ENCODE measurements at places on chromosomes 7 and 10.
A peak's percentile ranks its signal among the peaks of the same experiment; 100 is the strongest.

DNA sequence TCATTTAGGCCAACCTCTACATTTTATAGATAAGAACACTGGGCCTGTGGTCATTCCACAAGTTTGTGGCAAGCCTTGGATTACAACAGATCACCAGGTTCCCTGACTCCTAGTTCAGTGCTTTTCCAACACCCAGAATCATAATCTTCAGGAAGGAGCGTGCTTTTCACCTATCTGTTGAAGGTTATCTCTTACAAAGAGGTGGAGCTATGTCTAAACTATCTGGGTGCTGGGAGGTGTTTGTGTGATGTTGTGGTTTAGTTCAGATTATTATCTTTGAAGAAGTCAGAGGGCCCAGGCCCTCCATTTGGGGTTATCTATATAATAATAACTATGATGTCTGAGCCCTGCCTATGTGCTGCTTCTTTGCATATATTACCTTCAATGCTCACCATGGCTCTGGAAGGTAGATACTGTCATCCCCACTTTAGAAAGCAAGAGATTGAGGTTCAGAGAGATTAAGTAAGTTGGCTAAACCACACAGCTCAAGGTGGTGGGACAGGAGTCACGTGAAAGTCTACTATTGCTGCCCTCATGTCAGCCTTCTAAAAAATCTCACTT lies 24.0 kb downstream of the IL2RA start:
- DNase-seq, result no peak

- DNase-seq, result no peak
Observed at GRCh38 chr10:11286261-11286852, 268.7 kb downstream of the CELF2 start.

- no peak for DNase-seq
Observed at GRCh38 chr7:155218276-155219153, 79.2 kb upstream of the INSIG1 start.

DNA sequence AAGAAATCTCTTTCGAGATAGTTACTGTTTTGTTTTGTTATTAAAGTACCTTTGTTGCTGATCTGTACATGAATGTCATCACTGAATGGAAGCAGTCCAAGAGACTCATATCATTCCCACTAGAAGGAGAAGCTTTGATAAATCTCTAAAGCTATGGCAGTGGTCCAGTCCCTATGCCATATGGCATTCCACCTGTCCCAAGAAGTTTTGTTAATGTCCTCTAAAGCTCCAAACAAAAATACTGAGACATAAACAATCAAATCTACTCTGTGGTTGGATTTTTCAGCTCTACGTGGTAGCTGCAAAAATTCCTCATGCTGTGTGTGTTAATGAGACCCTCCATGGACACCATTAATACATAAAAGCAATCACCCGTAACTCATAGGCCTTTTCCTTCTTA lies 94.1 kb downstream of the LRRN3 start:
- DNase-seq, result no peak

GRCh38 chr10:47049906-47050305 lies 138.7 kb downstream of the PTPN20 start:
- DNase-seq, result no peak

GRCh38 chr7:78594156-78594555 lies 795.6 kb downstream of the PHTF2 start:
- DNase-seq, result peak; percentile 75

- no peak for DNase-seq
Observed at GRCh38 chr10:101639141-101639900, 51.2 kb downstream of the DPCD start.

DNA sequence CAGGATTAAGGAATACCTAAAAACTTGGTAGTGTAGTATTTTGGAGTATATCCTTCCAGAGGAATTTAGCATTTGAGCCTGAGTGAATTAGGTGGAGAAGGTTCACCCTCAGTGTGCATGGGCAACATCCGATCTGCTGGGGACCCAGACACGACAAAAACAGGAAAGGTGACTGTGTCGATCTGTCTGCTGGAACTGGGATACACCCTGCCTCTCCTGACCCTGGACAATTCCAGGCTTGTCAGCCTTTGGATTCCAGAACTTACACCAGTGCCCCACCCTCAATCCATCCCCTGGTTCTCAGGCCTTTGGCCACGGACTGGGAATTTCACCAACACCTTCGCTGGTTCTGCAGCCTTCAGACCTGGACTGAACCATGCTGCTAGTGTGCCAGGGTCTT lies 41.9 kb downstream of the PTPRE start:
- no peak for DNase-seq

DNA sequence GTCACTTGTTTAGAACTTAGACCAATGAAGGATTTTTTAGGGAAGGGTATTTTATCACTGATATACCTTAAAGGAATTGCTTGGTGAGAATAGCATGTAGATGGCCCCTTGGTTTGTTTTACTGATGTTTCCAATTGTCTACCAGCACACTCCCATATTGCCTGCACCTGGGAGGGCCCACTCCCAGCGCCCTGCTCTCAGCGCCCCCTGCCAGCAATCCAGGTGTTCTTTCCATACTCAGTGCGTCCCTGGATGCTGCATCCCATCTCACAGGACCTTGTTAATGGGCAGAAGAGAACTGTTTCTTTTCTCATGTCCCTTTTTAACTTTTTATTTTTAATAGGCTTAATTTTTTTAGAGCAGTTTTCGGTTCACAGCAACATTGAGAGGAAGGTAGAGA lies 24.1 kb upstream of the SFRP5 start:
- DNase-seq, result no peak

GRCh38 chr7:209416-209815 lies 17.0 kb downstream of the FAM20C start:
- no peak for DNase-seq

DNA sequence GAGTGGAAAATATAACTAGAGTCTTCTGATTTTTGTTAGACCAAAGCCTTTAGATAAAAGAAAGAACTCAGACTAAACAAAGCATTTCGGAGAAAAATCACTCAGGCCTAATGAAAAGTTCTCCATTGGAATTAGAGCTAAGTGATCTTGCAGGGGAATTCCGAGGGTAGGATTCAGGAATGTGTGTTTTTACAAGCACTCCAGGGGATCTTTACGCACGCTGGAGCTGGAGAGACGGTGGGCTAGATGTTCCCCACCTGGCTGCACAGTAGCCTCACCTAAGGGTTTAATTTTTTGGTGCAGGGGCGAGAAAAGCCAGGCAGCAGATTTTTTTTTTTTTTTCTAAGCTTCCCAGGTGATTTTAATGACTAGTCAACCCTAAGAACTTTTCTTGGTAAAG lies 7.9 kb upstream of the PAPSS2 start:
- no peak for DNase-seq

GRCh38 chr7:75534727-75535307 lies 42.7 kb downstream of the SPDYE5 start:
- DNase-seq, result peak; percentile 92

DNA sequence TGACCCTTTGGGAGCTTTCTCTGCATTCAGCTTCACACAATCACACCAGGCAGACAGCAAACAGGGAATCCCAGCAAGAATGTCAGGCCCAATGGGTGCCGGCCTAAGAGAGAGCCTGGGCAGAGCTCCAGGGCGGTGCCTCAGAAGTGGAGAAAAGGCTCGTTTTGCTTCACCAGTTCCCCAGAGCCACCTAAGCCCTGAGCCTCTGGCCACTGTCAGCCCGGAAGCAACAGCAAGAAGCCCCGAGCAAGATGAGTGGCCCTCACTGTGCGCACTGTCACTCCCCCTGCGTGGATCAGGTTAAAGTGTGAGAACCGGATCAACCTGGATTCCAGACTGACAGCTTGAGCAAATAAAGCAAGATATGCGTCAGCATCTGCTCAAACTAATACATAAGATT lies 14.7 kb downstream of the CNPY1 start:
- no peak for DNase-seq

DNA sequence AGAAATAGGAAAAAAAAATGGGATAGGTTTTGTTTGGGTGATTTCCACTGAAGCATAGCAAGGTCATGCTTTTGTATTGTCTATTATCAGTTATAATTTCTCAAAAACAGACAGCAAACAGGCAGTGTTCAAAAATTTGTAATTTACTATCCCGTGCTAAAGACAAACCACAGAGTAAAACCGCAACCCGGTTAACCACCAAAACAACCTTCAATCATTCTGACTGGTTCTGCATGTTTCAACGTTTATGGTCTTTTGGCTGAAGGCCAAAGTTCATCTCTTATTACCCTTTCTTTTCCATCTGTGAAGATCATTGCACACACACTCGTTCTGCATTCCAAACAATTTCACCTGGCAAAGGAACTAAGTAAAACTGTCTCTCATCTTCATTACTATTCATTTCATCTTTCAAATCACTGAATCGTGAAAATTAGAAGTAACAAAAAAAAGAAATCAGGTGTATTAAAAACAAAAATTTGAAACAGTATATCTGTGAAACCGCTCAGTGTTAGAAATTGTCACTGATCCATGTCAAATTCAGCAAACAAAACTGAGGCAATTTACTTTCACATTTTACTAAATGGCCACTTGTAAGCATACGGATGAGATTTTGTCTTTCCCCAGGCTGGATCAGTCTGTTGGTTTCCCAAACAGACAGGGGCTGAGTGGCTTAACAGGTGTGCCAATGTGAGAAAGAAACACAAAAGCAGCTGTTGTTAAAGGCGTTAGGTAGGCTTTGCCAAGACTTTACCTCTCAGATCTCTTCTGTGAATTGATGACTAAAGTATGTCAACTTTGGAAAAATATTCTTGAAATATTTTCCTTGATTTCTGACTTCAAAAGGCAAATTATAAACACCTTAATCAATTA lies 539.6 kb downstream of the CNTNAP2 start:
- DNase-seq, result no peak

DNA sequence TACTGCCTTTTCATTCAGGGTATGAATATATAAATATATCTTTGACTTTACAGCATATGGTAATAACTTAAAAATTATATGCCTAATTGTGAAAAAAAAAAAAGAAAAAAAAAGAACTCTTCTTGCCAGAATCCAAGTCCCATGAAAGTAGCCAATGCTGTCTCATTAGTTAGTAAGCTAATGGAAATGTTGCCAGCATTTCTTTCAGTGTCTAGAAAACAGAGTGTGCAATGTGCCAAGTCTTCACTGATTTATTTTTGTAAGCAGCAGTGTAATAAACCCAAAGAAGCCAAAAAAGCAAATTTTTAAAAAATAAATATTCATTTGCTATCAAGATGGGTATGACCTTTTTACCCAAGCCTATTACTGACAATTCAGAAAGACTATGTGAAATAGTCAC lies 31.1 kb upstream of the LRRN3 start:
- peak; percentile 12 for DNase-seq

- DNase-seq, result no peak
Observed at GRCh38 chr10:97078261-97078937, 107.4 kb downstream of the SLIT1 start.

DNA sequence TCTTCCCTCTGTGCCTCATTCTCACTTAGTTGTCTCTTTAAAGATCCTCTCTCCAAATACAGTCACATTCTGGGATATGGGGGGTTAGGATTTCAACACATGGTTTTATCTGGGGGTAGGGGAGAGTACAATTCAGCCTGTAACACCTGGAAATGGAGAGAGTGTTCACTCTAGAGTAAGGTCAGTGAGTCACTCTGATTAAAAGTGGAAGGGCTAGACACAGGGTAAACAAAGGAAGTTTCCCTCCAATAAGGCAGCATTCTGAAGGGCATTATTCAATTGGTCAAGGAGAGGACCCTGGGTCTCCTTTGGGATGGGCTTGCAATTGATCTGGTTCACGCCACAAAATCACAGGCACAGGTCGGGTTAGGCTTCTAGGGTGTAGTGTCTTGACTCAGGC lies 232.8 kb upstream of the NPSR1 start:
- DNase-seq, result no peak

- no peak for DNase-seq
Observed at GRCh38 chr7:25613912-25614311, 385.6 kb upstream of the NPVF start.

- no peak for DNase-seq
Observed at GRCh38 chr7:88027724-88028123, 93.7 kb downstream of the ADAM22 start.

DNA sequence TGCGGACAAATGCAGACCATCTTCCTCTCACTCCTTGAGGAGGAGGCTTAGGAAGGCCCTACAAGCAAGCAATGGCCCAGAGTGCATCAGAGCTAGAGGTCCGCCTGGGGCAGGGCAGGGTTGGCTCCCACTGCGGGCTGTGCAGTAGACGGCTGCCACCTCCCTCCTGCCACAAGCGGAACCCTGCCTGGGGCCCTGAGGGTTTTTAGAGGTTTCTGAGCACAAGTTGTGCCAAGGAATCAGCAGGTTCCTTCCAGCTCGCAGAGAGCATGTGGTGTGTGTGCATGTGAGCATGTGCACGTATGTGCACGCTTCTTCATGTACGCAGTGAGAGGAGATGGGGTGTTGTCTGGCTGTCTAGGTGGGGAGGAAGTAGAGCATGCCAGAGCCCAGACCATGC lies 25.9 kb upstream of the SMARCD3 start:
- DNase-seq, result no peak

DNA sequence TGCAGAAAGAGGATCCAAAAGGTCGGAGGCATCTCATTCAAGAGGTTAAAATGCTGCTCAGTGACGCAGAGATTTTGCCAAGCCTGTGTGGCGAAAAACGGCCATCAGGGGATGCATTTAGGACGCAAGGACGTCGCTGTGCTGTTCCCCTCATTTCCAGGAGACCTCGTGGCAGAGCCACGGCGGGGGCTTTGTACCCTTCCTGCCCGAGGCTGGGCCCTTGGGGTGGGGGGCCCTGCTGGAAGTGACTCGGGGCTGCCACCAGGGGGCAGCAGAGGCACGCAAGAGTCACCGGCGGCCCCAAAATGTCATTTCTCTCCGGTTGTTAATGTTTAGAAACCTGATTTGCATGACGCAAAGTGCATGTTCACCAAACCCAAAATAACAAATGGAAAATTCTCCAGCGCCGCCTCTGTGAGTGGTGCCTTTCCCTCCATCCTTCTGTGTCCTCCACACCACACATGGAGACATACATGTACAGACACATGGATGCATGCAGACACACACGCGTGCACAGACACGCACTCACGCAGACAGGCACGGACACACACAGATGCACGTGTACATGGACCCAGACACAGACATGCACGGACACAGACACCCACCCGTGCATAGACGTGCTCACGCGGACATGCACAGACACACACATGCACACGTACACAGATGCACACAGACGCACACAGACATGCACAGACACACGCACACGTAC lies 51.0 kb upstream of the NKX6-2 start:
- peak; percentile 29 for DNase-seq

GRCh38 chr7:140625908-140626868 lies 14.4 kb downstream of the DENND2A start:
- peak; percentile 99 for DNase-seq

DNA sequence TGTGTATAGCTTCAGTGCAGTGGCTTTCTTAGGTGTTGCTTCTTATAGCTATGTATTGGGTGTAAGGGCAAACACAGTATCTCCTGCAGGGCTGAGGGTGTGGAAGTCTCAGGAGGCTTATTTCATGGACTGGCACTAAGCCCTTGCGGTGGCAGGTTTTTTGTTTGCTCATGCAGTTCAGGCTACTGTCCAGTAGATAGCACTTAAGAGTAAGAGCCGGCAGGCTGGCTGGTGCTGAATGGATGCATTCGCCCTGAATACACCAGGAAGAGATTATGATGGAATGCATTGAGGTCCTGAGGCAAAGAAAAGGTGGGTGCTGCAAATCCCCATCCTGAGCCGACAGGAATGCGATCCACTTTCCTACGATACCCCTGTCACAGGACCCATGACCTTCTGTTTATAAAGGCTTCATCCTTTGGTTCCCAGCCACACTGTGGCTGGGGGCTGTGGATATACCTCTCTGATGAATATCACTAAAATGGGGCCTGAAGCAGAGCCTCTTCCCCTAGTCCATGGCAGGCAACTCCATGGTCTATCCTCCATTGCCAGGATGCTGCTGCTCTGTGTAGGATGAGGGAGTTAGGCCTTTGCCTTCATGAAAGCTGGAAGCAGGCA lies 44.9 kb downstream of the ANXA8 start:
- DNase-seq, result peak; percentile 71
